ENCODE measurements at places on chromosomes 4 and X. TPM values are rescaled to one million over a fixed set of nuclear protein-coding genes. Genes with fewer than 3 reads are reported as not detected.
A peak's percentile ranks its signal among the peaks of the same experiment; 100 is the strongest.

IL2RG gene
- not detected for total RNA-seq

DOK7 gene
- 0.54 TPM for total RNA-seq

MEPE gene
- total RNA-seq, result not detected

DNA sequence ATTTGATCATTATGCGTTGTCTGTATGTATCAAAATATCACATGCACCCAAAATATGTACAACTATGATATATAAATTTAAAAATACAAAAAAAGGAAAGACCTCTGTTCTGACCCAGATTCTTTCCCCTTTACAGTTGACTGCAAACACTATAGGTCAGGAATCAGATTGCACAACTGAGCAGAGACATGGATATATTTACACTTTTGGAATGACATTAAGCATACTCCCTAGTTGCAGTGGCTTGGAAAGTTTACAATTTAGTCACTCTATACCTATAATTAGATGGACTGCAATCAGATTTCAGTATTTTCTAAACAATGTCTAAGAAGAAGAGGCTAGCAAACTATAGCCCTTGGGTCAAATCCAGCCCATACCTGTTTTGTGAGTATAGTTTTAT, 98.5 kb upstream of the INPP4B start:
- DNase-seq, result no peak

DNA sequence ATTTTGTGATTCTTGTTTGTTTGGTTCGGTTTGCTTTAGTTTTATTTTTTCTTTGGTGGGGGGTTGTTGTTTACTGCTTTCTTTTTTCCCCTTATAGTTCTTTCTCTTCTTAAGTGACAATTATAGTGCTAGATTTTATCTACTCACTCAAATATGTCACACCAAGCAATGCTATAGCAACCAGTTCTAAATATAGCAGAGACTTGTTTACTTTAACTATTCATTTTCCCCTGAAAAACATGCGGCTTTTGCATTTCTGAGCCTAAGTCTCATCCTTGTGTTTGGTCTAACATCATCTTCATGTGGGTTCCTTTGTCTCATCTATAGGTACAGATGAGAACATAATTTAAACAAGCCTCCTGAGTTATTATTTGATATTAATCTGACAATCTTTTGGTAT, 676.6 kb downstream of the FAT4 start:
- DNase-seq, result no peak

- DNase-seq, result no peak
Observed at GRCh38 chrX:29281078-29281742, 694.0 kb downstream of the IL1RAPL1 start.

DNA sequence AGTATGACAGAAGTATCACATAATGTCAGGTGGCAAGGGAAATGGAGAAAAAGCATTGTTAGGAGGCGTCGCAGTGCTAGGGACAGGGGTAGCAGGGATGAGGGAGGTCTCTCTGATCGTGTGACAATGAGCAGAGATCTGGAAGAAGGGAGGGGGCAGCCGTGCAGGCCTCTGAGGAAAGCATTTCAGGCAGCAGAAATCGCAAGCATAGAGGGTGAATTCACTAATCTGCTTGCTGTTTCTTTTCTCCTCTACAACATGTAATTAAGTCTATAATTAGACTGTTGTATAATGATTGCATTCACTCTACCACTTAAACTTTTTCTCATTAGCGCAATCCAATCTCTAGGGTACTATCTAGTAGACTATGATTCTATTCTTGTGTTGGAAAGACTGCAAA, 9.1 kb downstream of the CYP4V2 start:
- DNase-seq, result no peak

DNA sequence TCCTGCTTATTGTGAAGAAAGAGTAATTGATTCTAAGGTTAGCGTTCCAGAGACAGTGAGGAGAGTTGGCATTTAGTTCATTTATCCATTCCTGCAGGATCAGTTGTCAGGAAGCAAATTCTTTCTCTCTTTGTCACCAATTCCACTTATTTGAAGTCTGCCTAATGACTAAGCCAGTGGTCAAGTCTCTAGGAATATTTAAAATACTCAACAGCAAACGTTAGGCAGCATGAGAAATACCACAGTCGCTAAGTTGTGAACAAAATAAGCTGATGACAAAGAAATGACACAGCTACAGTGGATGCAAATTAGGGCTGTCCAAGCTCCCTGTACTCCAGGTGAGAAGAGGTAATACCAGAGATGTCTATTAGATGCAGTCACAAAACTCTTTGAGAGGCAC, 6.6 kb upstream of the MAGEB17 start:
- no peak for DNase-seq

GRCh38 chr4:38574559-38575333, 89.3 kb upstream of the KLF3 start:
- DNase-seq, result no peak

- peak; percentile 79 for DNase-seq
Observed at GRCh38 chr4:57194068-57194611, 84.0 kb upstream of the IGFBP7 start.
